CD4-positive, alpha-beta T cell treated with Interleukin-6 at 100 ng/mL for 8 hours (primary cell): ENCODE measurements at places on chromosomes 7 and 10.

DNA sequence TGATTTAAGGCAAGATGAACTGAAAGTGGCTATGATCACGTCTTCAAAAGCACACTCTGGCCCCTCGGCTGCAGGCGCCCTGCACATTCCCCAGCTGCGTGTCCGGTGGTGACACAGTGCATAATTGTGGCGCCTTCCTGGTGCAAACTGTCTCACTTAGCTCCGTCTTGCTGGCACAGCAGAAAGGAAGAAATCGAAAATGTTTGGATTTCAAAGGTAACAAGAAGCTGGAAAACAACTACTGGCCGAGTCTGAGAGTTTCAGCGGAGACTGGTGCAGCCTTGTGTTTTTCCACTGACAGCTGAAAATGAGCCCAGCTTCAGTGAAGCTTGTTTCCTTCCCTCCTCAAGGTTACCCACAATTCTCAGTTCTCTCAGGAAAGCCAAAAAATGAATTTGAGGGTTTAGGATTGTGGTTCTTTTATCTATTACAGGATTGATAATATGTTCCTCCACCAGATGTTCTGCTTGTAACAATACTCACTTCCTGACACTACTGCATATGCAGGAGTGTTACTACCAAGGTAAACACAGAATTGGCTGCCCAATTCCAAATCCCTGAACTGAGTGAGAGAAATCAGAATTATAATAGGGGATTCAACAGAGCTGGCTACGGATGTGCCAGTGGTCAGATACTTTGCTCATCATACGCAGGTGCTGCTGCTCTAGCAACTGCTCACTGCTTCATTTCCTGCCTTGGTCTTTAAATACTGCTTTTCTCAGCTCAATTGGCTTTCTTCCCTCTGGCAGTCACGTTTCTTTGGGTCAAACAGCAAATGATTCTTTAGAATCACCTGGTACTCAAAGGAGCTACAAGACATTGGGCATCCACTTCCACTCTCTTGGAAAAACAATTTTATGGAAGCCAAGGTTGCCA lies 63.7 kb downstream of the TRUB1 start:
- DNase-seq, result no peak

DNA sequence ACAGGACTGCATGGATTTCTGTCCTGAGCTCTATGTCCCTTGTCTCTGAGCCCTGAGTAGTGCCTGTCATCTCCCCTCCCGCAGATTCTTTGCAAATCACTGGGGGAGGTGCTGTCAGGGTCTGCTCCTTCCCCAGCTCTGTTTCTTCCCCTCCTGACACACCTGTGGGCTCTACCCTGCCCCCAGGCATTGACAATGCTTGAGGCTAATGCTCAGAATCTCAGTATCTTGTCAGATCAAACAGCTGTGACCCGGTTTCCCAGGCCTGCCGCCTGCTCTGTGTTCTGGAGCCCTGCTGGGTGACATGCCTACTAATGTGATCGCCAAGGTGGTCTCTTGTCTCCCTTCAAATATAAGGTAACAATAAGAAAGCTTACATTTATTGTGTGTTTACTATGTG lies 209.0 kb downstream of the POU6F2 start:
- DNase-seq, result no peak

GRCh38 chr7:74455928-74456327 lies 2.2 kb downstream of the GTF2IRD1 start:
- DNase-seq, result no peak

DNA sequence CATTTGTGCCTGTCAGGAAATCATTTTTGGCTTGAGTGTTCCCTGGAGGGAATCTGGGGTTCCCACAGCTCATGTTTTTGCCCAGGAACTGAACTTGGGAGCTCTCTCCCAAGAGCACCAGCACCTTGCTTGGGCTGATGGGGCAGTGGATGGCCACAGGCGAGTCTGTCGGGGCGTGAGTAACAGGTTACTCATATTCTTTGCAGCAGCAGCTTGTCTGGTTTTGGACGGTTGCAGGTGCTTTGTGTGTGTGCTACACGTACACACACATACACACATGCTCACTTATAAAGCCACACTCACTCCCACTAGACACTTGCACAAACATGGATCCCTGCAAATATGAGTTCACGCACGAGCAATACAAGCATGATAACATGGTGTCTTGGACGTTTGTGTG lies 2.9 kb upstream of the PALD1 start:
- DNase-seq, result no peak

- DNase-seq, result no peak
Measured at GRCh38 chr10:80253266-80253962, 36.0 kb downstream of the MAT1A start.

DNA sequence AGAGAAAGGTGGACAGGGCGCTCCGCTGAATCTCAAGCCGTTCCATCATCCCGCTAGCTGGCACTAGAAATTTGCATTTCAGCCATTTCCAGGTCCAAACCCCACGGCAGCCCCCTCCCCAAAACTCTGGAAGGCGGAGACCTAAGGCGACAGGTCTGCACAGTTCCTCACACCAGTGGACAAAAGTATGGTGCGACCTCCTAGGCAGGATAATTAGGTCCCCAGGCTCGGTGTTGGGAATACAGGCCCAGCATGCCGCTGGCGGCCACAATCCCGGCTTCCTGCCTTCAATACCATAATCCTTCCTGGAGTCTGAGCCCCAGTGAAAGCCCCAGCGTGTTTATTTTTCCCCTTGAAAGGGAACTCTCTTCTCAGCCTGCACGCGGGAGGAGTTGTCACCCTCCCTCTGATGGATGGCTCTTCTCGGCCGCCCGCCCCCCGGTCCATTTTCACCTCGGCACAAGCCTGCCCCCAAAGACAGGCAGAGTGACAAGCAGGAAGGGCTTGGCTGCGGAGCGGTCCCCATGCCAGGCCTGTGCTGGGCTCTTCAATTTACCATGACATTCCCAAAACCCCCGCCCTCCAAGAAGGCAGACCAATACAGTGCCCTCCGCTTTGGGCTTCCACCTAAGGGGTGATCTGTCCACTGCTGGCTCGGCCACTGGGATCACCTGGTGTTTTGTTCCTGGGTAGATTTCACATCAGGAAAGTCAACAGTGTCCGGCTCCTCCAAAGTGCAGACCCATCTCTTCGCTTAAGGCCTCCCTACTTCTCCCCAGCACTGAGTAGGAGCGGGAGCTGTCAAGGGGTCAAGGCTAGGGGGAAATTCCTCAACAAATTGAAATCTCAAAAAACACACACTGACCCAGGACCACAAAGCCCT lies 2.2 kb downstream of the FGFR2 start:
- no peak for DNase-seq

- DNase-seq, result no peak
Measured at GRCh38 chr10:105757302-105757701, 1116.2 kb downstream of the SORCS3 start.

DNA sequence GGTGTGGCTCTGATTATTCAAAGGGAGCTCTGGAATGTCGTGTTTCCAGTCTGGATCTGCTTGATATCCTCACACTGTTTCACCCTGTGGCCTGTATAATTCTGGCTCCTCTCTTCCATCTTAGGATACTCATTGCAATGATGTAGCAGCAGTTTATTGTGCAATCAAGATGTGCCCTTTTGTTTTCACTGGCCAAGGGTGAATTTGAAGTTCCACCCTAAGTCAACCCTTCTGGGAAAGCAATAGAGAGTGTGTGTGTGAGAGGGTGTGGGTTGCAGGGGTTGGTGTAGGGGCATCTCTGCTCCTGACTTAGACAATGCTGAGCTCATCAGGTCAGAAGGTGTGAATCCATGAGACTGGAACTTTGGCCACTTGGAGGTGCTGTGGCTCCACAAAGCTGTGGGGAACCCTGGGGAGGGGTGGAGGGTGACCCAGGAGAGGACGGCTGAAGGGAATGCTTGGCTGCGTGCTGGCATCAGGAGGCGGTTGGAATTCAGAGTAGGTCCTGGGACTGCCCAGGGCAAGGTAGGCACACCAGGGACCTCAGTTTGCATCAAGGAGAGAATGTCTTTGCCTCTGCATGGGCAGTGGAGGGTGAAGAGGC lies 118.0 kb upstream of the PRSS58 start:
- no peak for DNase-seq

- no peak for DNase-seq
Measured at GRCh38 chr7:157688533-157689268, 351.9 kb downstream of the DNAJB6 start.

- no peak for DNase-seq
Measured at GRCh38 chr7:82164410-82164809, 279.2 kb downstream of the CACNA2D1 start.

GRCh38 chr7:105387508-105388355 lies 989 bp downstream of the SRPK2 start:
- DNase-seq, result peak; percentile 42

DNA sequence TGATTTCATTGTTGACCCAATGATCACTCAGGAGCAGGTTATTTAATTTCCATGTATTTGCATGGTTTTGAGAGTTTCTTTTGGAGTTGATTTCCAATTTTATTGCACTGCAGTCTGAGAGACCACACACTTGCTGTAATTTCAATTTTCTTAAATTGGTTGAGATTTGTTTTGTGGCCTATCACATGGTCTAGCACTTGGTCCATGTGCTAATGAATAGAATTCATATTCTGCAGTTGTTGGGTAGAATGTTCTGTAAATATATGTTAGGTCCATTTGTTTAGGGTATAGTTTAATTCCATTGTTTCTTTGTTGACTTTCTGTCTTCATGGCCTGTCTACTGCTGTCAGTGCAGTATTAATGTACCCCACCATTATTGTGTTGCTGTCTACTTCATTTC lies 36.3 kb upstream of the PPP1R9A start:
- DNase-seq, result no peak

DNA sequence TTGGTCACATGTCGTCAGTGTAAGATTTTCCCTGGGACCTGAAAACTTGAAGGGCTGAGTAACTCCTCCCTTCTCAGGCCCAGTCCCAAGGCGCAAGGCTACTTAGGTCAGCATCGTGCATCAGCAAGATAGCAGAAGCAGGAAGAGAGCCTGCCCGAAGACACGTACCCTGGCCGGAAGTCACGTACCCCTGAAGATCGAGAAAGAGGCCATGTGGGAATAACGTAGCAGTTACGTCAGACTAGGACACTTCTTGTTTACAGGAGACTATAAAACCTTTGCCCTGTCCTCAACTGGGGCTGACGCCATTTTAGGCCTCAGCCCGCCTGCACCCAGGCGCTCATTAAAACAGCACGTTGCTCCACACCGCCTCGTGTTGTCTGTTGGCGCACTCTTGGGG lies 114.3 kb upstream of the GALNT17 start:
- no peak for DNase-seq

- DNase-seq, result no peak
Measured at GRCh38 chr10:102375250-102375649, 20.3 kb upstream of the NFKB2 start.

GRCh38 chr10:54282012-54282411 lies 519.0 kb downstream of the PCDH15 start:
- DNase-seq, result no peak

GRCh38 chr7:134289423-134289822 lies 27.3 kb downstream of the SLC35B4 start:
- DNase-seq, result no peak

- DNase-seq, result no peak
Measured at GRCh38 chr7:30846378-30846777, 65.3 kb upstream of the AQP1 start.

DNA sequence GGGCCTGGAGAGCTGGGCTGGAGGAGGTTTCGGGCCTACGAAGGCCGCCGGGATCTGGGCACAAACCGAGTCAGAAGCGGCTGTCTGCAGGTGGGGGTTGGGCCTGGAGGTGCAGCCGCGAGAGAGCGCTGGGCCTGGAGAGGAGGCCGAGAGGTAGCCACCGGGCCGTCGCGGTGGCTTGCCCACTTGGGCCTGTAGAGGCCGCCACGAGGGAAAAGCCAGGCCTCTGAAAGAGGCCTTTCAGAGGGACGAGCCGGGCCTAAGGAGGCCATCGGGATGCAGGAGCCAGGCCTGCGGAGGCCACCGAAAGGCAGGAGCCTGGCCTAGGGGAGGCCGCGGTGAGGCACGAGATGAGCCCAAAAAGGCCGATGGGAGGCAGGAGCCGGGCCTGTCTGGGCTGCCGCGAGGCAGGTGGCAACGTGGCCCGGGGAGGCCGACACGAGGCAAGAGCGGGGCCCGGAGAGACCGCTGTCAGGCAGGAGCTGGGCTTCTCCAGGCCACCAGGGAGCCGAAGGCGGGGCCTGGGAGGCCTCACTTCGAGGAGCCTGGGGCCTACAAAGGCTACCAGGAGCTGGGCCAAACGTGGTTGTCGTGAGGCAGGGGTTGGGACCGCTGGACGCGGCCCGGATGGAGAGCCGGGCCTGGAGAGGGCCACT lies 25.6 kb downstream of the MDH2 start:
- DNase-seq, result no peak

- DNase-seq, result no peak
Measured at GRCh38 chr10:117546020-117546580, 3.6 kb downstream of the EMX2 start.

GRCh38 chr7:18607025-18607424 lies 111.5 kb downstream of the HDAC9 start:
- DNase-seq, result no peak

- no peak for DNase-seq
Measured at GRCh38 chr7:6228361-6229229, 43.8 kb downstream of the CYTH3 start.

DNA sequence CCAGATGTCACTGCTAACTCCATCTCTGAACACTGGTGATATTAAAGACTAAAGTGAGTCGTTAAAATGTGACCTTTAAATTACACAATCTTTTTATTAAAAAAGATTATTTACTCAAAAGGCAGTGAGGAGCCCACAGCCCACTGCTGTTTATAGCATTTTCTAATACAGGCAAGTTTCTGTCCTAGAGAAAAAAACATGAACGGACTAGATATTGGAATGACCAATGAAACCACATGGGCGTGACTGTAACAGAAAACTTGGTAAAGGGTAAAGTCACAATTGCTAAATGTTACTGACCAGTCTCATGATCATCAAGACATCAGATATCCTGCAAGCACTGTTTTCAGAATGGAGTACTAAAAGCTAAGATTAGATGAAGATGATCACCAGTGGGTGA lies 78.7 kb downstream of the FEZF1 start:
- no peak for DNase-seq

GRCh38 chr7:22633954-22634474 lies 93.0 kb upstream of the IL6 start:
- no peak for DNase-seq

GRCh38 chr7:139737221-139738100 lies 40.3 kb downstream of the HIPK2 start:
- DNase-seq, result peak; percentile 14

- no peak for DNase-seq
Measured at GRCh38 chr7:44963364-44964290, 15.2 kb downstream of the MYO1G start.

- DNase-seq, result peak; percentile 65
Measured at GRCh38 chr10:87095236-87095945, 385 bp downstream of the SHLD2 start.
